Calu3 (cell line): ENCODE measurements at places on chromosomes 5 and 9. TPM values are rescaled to one million over a fixed set of nuclear protein-coding genes. Genes with fewer than 3 reads are reported as not detected.

The PCYOX1L gene
- 29.2 and 29.9 TPM in 2 replicates for total RNA-seq

The KCNIP1 gene
- total RNA-seq, result not detected in 2 replicates

The JMY gene
- 12.2 and 12.5 TPM in 2 replicates for total RNA-seq

The ZDHHC11B gene
- 2.2 and 3.0 TPM in 2 replicates for total RNA-seq

- no peaks in the 10 kb centered on the region for H3K4me1 ChIP-seq
- no peak overlapping the region for H3K4me3 ChIP-seq
- no peaks in the 10 kb centered on the region for H3K27me3 ChIP-seq
- no peaks in the 10 kb centered on the region for H3K36me3 ChIP-seq
Observed at GRCh38 chr9:94511955-94512265, 43.0 kb upstream of the PCAT7 start.
